ENCODE measurements at places on chromosomes 2 and 18.

GRCh38 chr2:134289225-134289624 lies 35.4 kb downstream of the MGAT5 start:
- DNase-seq: no peak

GRCh38 chr2:233090879-233091278 lies 30.7 kb downstream of the INPP5D start:
- DNase-seq: no peak

DNA sequence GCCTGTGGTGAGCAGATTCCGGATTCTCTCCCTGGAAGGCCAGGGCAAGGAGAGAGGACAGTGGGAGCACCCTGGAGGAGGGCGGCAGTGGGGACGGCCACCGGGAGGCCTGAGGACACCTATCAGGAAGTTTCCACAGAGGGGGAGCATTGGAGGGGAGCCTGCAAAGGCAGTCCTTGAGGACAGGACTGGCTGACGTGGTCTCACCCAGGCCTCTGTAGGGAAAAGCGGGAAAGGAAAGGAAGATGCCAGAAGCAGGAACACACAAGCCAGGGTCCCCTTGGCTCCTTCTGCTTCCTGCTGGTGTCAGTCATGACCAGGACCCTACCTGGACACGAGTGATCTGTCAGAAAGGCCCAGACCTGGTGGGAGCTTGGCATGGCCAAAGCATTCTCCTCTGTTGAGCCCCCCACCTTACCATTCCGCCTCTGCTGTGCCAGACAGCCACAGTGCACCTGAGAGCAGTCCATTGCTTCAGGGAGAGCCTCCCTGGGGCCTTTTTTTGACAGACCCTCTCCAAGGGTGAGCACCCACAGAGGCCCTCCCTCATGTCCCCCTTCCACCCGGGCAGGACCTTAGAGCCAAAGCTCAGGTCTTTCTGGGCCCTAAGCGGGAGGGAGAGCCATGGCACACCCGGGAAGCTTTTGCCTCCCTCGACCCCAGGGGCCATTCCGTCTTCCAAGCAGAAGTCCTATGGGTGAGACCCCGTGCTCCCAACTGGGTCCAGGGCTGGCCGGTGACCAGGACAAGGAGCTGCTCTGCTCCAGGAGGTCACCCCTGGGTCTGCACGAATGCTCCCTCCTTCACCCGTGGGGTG lies 333.1 kb downstream of the DYSF start:
- no peak for DNase-seq

DNA sequence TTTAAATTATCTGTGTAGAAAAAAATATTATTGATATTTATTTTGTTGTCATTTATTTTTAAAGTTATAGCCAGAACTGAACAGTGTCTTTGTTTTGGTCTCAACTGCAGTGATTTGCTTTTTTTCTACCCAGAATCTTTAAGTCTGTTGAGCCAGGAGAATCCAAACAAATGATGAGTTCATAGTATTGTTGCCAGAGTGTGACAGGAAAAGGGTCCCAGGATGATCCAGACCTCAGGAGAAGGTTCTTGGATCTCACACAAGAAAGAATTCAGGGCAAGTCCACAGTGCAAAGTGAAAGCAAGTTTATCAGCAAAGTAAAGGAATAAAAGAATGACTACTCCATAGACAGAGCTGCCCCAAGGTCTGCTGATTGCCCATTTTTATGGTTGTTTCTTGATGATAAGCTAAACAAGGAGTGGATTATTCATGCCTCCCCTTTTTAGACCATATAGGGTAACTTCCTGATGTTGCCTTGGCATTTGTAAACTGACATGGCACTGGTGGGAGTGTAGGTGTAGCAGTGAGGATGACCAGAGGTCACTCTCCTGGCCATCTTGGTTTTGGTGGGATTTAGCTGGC lies 127.1 kb downstream of the AGPS start:
- DNase-seq: no peak

DNA sequence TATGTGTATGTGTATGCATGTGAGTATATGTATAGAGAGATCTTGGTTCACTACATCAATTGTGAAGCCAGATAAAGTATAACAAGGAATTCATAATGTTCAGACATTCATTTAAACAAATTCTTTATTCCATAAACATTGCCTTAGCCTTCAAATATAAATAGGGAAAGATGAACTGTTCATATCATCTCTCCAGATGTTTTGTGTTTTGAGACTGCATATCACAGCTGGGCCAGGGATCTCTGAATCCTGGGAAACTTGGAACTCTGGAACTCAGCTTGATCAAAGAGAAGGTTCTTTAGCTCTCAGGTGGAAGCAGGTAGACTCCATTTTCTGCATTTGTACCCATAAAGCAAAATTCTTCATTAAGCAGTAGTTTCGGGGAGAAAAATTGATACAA lies 272.6 kb upstream of the ETAA1 start:
- no peak for DNase-seq

DNA sequence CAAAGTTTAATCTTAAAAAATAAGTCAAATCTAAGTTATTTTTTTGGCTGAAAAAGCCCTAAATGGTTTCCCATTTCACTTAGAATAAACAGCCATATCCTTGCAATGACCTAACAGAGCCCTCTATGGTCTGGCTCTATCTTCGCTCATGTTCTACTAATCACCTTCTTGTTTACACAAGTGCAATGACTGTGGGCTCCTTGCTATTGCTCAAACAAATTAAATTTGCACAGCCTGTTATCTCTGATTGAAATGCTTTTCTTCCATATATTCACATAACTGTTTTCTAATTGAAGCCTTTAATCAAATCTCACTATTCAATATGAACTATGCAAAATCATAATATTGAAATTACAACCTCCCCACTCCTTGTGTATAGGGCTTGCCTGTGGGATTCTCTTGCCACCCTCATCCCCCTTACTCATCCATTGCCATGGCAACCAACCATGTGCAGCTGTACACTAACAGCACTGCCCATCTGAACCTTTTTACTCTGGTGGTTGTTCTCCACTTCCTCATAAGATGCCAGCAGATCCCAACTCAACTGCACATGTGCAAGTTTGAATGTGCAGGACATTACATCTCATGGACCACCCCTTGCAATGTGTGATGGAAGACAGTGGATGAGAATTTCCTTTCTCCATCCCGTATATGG lies 1083.2 kb downstream of the SOCS6 start:
- DNase-seq: no peak

DNA sequence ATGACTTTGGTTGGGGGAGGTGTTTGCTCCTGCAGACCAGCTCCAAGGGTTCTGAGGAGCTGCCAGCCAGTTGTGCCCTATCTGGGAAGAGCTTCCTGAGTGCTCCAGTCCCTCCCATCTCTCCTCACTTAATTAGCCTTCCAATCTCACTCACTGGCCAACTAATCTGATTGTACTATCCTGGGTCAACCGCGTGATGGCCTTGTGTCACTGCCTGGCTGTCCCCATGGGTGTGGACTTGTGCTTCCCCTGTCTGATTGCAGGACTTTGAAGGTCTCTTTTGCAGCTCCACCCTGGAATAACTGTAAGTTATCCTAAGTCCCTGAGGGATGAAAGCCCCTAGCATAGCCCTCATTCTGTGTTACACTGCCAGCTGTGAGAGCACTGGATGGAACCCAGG lies 65.0 kb downstream of the SLC4A5 start:
- DNase-seq: no peak

GRCh38 chr2:109392140-109392539 lies 221.6 kb downstream of the SEPTIN10 start:
- DNase-seq: no peak

- DNase-seq: no peak
These were observed 19.2 kb upstream of the ASXL2 start for GRCh38 chr2:25897506-25897905.

GRCh38 chr18:58858591-58859468 lies 5.8 kb upstream of the ZNF532 start:
- no peak for DNase-seq

DNA sequence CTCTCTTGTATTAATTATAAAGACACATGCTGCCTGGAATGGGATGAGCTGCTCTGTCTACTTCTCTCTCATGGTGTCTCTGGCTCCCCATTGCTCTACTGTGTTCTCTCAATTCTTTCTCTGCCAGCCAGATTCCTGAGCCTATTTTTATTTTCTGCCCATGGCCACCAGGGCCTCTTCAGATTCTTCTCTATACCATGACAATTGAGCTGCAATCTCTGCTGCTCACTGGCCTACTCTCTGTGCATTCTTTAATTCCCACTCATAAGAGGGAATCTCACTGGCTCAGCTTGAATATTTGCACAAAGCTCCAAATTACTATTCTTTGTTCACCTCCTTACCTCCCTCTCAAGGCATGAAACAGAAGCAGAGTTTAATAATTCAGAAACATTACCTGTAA lies 161.4 kb upstream of the GULP1 start:
- no peak for DNase-seq

DNA sequence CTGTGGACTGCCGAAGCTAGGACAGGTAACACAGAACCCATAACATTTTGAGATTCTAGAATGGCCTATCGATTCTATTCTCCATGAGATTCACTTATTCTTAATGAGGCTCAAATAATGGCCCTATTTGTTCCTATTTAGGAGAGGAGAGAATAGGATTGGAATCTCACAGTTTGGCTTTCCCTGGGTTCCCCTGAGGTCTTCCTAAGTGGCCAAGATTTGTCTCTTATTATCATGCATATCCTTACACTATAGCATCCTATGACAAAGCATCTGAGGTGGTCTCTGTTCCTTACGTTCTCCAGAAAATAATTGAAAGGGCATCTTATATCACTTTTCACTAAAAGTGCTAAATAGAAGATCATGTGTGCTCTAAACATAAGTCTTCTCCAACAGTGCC lies 9.5 kb downstream of the WDPCP start:
- DNase-seq: no peak

GRCh38 chr2:74081030-74081762 lies 66.5 kb downstream of the BOLA3 start:
- DNase-seq: no peak

- DNase-seq: no peak
These were observed 141.9 kb downstream of the RHBDD1 start for GRCh38 chr2:226977775-226978190.

DNA sequence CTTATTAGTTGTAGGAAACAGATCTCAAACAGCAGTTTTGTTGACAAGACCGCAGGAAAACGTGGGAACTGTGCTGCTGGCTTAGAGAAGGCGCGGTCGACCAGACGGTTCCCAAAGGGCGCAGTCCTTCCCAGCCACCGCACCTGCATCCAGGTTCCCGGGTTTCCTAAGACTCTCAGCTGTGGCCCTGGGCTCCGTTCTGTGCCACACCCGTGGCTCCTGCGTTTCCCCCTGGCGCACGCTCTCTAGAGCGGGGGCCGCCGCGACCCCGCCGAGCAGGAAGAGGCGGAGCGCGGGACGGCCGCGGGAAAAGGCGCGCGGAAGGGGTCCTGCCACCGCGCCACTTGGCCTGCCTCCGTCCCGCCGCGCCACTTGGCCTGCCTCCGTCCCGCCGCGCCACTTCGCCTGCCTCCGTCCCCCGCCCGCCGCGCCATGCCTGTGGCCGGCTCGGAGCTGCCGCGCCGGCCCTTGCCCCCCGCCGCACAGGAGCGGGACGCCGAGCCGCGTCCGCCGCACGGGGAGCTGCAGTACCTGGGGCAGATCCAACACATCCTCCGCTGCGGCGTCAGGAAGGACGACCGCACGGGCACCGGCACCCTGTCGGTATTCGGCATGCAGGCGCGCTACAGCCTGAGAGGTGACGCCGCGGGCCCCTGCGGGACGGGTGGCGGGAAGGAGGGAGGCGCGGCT lies at the start of gene TYMS:
Gene TYMS (plus strand): TSS at position 343 of the 690 bp plus-strand sequence. CDS start 90 bp downstream, at position 433.
- DNase-seq: no peak

GRCh38 chr2:70779491-70779890 lies 11.0 kb downstream of the FIGLA start:
- no peak for DNase-seq

- no peak for DNase-seq
These were observed 46.9 kb upstream of the CD28 start for GRCh38 chr2:203659331-203660049.

DNA sequence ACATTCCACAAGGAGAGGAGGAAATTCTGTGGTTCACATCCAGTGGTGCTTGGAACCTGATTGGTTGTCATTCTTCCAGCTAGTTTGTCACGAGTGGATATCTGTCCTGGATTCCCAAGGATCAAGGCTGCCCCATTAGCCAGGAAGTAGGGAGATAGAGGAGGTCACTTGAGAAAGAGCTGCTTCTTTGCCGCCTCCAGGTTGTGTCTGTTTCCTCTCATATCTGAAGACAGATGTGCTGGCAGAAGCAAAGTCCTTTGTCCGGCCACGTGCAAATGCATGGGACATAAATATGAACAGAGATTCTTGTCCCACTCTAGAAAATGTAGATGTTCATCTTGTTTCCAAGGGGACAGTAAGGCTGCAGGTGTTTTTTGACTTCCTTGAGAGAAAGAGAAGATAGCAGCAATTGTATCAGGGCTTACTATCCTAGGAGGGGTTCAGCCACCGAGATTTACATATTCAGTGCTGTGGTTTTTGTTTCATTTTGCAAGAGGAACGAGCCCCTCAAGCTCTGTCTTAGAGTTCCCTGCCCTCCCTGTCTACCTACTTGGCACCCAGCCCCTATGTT lies 174.4 kb downstream of the RPIA start:
- DNase-seq: no peak

GRCh38 chr2:9021563-9022211 lies 18.2 kb upstream of the MBOAT2 start:
- no peak for DNase-seq

- DNase-seq: no peak
These were observed at the start of gene CAPN14 for GRCh38 chr2:31217465-31218200. Gene CAPN14 (minus strand): TSS chr2:31217515. CDS start chr2:31205447, 12,068 bp downstream.

GRCh38 chr2:240456447-240457222 lies 21.2 kb downstream of the GPC1 start:
- no peak for DNase-seq

- no peak for DNase-seq
These were observed 608.5 kb downstream of the RNF144A start for GRCh38 chr2:7525746-7526145.

GRCh38 chr18:78790960-78791359 lies 188.7 kb upstream of the SALL3 start:
- no peak for DNase-seq

DNA sequence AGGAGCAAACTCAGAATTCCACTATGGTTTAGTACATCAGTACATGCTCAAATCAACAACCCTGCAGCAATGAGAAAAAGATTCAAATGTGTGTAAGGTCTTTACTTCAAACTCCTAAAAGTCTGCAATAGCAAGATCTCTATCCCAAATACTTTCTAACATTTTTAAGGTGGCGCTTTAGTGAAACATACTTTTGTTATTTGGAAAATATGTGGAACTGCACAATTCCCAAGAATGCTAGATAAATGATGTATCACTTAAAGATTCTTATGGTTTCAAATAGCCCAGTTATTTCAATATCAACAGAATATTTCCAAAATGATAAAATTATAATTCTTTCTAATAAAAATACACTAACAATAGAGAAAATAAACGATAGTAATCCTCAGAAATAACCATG lies 227.6 kb upstream of the SMAD7 start:
- DNase-seq: no peak

DNA sequence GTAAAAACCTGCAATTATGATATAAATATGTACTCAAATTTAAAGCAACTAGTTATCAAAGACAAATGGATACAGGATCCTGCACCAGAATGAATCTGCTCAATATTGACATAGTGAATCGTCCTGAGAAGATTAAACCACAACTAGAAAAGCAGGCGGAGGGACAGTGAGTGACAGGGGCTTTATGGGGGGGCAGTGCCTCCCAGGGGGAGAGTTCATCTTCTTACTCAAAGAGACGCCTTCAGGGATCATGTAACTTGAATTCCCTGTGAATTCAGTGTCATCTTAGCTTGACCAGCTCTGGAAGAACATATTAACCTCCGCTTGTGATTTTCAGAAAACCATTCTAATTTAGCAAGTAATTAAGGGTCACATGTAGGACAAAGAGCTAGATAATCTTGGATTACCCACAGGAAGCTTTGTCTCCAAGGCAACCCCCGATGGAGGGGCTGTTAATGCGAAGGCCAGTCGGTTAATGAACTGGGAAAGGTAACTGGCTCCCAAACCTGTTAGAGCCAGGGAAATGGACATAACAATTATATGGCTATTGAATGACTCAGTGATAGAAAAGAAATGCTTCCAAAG lies 17.4 kb upstream of the LMAN1 start:
- no peak for DNase-seq

All from stimulated activated CD8-positive, alpha-beta memory T cell treated with anti-CD3 and anti-CD28 coated beads, Interleukin-15, amount 100 ng/mL, for 1 hour (primary cell).